AG04449 (cell line): ENCODE measurements at places on chromosomes 5 and 9.

- no peak for DNase-seq
Measured at GRCh38 chr5:116621599-116621998, 47.0 kb upstream of the SEMA6A start.

GRCh38 chr9:121237916-121238315 is 30.0 kb upstream of the GSN start:
- DNase-seq = no peak

DNA sequence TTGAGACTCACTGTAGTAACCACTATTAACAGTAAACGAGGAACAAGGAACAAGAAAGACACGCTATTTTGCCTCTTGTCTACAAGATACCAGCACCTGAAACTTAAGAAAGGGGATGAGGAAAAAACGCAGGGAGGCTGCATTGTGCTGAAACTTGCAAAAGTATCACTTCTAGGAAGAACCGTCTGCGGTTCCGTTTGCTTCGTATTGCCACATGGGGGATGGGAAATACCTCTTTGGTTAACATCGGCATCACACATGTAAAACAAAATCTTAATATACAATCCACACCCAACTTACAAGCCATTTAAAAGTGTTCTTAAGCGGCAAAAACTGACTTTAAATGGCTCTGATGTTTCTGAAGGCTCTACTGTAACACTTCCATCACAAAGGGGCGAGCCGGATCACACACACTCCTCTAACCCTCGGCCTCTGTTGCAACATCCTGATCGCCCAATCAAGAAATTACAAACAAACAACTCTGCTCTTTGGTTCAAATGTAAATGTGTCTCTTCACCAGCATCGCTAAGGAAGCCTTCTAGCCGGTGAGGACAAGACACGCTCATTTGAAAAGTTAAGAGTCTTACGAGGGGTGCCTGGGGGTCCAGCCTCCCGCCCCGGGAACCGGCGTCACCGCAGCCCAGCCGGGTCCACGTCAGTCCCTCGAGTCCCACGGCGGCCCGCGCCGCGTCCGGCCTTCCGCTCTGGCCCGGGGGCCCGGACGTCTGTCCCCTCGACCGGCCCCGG is 621 bp downstream of the SEC16A start:
- no peak for DNase-seq

- no peak for DNase-seq
Measured at GRCh38 chr5:169065400-169065799, 235.5 kb downstream of the SLIT3 start.

- DNase-seq = peak; percentile 47
Measured at GRCh38 chr9:129225815-129226214, 47.8 kb upstream of the IER5L start.
